ENCODE measurements at places on chromosomes 4 and X.

DNA sequence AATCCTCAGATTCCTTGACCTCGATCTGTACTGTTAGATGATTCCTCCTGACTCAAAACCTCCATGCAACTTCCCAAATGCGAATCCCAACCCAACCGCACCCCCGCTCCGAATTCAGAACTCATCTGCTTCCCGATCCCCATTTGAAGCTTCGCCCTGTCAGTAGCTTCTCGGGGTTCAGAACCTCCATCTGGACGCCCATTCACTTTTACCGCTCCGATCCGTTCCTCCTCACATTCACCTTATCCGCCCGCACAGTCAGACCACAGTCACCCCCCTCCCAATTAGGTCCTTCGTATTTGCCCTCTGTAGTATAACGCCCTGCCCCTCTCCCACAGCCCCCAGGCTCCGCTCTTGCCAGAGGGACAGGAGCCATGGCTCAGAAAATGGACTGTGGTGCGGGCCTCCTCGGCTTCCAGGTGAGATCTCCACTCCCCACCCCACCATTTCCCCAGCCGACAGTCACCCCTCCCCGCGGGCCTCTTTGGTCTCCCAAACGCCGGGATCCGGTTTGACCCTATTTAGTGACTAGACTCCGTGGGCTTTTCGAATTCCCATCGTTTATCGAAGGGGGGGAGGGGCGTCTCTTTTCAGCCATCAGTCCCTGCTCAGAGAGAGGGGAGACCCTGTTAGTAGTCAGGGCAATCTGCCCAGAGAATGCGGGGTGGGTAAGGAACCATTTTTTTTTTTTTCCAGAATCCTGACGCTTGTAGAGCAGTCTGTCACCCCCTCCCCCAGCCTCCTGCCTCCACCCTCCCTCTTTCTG is 691 bp downstream of the MAGED1 start:
- peak; percentile 12 for DNase-seq

GRCh38 chr4:6476893-6477292 is 4.5 kb upstream of the PPP2R2C start:
- no peak for DNase-seq

GRCh38 chr4:130257271-130257670 is 1161.3 kb downstream of the C4orf33 start:
- DNase-seq = peak; percentile 93

DNA sequence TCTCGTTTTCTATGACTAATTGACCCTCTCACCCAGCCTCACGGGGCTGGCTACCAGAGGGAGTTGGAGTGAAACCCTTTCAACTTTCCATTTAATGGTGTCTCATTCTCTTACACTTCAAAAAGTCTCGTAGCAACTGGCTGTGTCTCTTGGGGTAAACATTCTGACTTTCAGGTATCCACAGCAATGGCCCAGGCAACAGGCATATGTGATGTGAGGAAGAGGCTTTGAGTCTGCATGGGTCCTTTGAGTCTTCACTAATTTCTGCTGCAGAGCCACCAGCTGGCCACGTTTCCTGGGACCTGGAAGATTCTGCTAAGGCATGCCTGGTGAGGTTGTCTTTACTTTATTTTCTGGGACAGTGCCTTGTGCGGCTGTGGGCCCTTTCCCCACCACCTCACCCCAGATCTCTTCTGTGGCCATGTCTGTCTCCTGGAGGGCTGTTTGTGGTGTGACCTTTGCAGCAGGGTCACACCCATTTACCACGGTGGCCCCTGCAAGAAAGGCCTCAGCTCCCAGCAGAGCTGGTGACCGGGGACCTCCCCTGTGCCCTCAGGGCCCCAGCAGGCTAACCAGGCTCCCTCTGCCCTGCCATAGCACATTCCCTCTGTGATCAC is 112.5 kb upstream of the FRG1 start:
- DNase-seq = no peak

DNA sequence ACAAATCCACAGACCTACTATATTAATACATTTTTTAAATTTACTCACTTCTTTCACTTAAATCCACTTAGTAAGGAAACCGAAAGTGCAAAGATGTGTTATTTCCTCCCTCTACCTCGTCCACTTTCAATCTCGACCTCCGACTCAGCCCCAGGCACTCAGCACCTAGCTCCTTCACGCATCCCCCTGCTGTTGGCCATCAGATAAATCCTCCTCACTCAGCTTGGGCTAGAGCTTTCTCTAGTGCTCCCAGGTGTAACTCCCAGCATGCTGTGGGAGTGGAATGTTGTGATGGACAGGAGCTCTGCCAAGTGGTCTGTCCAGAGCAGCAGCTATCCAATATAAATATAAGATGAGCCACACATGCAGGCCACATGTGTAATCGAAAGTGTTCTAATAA is 26.7 kb upstream of the TEC start:
- DNase-seq = no peak

- no peak for DNase-seq
Observed at GRCh38 chr4:24768006-24768405, 27.4 kb upstream of the SOD3 start.

DNA sequence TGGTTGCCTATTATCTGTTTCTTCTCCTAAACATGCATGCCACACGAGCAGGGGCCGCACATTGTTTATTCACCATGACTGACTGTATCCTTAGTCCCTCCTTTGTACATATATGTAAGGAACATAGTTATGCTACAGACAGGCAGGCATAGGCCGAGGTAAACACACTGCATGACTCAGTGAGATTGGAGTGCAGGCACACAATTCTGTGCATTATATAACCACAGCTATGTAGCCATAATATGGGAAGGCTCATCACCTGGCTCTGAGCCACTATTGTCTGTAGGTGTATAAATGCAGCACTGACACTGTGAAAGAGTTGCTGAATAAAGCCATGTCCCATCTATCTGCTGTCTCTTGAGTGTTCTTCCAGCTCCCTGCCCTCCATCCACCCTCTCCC is 431.6 kb downstream of the IDS start:
- DNase-seq = no peak

Measured in amniotic epithelial cell (primary cell).